ENCODE measurements at places on chromosomes 11 and 22.

DNA sequence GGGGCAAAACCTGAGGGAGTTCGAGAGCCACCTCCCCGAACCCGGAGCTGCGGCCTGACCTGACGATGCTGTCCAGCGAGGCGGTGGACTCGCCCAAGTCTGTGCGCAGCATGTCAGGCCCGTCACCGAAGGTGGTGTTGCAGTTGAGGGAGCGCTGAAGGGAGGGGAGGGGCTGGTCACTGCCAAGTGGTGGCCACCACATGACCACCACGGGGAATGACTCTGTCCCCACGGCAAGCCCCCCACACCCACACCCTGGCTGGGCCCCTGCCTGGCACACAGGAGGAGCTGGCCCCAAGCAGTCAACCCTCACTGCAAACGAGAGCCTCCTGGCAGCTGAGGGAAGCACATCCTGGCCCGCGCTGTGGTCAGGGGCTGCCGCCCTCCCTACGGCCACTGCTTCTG lies 30.8 kb downstream of the TRMU start:
- DNase-seq = no peak

- no peak for DNase-seq
Observed at GRCh38 chr11:34651551-34651950, 30.7 kb downstream of the EHF start.

GRCh38 chr11:121180183-121180582 lies 79.1 kb downstream of the TECTA start:
- DNase-seq = no peak

DNA sequence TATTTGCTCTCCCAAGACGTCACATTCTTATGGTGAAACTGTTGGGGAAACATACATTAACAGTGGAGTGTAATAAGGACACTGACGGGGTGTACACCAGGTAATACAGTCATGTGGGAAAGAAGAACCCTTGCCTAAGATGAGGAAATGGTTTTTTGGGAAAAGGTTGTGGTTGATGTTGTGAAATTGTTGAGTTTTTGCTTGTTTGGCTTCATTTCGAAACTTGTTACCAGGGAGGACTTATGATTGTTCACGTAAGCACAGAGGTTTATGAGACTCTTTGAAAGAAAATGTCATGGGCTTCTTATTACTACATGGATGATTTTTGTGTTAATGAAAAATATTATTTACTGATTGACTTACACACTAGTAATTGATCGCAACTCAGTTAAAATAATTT lies 16.8 kb downstream of the ANO3 start:
- no peak for DNase-seq

DNA sequence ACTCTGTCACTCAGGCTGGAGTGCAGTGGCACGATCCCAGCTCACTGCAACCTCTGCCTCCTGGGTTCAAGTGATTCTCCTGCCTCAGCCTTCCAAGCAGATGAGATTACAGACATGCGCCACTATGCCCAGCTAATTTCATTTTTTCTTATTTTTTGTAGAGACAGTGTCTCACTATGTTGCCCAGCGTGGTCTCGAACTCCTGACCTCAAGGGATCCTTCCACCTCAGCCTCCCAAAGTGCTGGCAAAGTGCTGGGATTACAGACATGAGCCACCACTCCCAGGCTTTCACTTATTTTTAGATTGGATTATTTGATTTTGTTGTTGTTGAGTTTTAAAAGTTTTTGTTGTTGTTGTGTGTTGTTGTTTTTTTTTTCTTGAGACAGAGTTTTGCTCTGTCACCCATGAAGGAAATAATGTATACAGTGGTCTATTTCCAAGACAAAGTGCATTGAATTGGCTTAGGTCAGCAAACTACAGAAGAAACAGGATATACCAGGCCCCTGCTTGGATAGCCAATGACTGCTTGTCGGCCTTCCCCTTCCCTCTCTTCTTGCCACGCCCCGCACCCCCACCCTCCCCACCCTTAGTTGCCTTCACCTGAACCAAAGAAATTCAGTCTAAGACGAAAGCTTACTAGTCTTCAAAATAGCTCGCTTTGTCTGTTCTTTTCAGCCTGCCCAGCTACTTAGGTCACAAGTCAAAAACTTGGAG lies 91.8 kb upstream of the CLDN5 start:
- no peak for DNase-seq
